ENCODE measurements at places on chromosomes 16 and 17.

GRCh38 chr16:58038219-58038641 lies 12.7 kb downstream of the MMP15 start:
- no peak for DNase-seq

- no peak for DNase-seq
Observed at GRCh38 chr17:76458580-76459490, 5.9 kb upstream of the UBE2O start.

DNA sequence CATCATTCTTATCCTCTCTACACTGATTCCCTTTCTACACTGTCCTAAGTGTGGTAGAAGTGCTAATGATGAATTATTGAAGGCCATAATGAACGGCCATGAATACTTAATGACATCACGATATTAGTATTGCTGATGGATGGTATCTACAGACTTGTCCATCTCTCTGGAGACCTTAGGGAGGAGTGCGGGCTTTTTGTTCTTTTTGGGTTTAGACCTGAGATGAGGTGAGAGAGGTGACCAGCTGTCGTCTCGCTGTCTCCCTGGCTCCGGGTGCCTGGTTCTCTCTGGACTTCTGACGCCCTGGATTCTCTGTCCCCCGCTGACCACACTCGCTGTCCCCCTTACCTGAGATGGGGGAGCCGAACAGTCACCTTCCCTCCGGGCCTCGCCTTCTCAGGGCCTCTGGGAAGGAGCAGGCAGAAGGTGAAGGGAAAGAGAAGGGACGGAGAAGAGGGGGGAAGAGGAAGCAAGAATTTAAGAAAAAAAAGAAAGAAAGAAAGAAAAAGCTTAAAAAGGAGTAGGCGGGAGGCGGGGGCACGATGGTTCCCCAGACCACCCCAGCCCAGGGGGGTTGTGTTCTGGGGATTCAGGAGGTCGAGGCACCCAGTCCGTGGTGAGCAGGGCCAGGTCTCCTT lies 17.1 kb downstream of the SGCA start:
- no peak for DNase-seq

- DNase-seq: no peak
Observed at GRCh38 chr17:29571883-29572681, 3.6 kb downstream of the TP53I13 start.

- no peak for DNase-seq
Observed at GRCh38 chr16:8943966-8944759, 19.5 kb downstream of the USP7 start.

GRCh38 chr16:19294156-19294649 lies 8.7 kb downstream of the CLEC19A start:
- DNase-seq: no peak

DNA sequence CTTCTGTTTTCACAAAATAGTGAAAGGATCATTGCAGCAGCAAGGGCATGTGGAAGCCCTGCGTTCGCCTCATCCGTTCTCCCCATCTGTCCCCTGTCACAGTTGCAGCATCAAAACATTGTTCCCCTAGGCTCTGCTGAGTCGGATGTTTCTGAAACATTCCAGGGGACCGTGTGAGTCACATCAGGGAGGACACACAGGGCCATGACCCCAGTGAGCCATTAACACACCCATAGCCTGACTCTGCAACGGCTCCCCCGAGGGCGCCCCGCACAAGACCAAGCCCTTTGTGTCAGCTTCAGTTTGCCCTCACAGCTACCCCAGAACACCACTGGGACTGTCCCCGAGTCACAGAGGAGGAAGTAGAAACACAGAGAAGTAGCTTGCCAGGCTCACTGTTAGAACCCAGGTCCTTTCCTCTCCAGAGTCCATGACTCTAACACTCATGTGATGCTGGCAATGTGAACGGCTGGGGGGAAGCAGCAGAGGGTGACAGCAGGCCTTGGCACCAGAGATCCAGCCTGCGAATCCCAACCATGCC lies 63.3 kb upstream of the HSBP1 start:
- no peak for DNase-seq

DNA sequence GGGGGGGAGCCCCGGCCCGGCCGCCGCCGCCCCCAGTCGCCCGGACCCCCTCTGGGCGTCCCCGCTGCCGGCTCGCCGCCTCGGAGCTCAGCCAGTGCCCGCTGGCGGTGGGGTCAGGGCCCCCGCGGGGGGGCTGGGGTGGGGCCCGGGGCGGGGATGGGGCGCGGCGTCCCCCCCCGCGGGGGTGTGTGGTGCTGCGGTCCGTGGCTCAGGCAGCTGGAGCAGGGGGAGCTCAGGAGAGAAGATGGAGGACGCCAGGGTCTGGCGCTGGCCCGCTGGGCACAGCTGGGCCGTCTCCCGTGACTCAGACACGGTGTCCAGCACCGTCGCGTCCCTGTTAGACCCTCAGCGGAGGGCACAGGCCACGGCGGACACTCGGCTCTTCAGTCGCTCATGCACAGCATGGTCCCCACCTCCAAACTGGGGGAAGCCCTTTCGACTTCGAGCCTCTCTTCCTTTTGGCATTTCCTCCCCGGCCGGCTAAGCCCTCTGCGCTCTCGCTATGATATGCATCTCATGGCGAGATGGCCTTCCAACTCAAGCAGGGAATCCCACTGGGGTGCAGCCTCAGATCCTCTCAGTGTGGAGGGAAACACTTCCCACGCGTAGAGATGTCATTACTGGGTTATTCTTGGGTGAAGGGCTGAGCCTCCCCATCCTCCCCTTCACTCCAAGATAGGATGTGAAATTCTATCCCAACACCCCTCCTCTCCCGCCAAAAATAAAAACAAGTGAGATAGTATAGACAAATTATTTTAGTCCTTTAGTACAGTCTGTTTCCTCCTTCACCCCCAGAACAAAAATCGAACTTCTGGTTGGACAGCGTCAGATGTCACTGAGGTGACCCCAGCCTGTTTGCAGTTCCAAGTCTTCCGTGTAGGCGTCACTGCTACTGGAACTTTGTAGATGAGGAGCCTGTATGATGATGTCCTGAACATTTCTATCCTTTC lies 522 bp upstream of the VEZF1 start:
- peak; percentile 77 for DNase-seq

DNA sequence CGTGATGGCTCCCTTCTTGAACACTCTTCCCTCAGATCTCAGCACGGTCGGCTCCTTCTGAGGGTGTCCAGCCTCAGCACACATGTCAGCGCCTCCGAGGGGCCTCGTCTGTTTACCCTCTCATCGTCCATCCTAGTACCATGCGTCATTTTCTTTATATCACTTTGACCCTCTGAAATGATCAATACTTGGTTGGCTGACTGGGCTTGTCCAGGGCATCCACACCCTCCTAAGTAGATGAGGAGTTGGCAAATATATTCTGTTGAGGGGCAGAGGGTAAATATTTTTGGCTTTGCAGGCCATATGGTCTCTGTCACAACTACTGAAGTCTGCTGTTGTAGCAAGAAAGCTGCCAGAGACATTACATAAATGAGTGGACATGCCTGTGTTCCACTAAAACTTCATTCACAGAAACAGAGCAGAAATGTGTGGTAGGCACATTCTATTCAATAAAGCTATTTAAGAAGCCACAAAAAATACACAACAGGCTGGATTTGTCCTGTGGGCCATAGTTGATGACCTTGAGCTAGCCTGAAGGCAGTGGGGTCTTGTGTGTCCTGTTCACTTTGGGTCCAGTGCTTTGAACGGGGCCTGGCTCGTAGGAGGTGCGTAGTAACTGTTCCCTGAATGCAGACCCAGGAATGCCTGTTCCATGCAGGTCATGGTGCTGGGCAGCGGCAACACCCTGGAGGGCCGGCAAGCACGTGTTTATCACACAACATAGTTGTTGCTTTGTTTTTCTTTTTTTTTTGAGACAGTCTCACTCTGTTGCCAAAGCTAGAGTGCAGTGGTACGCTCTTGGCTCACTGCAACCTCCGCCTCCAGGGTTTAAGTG lies 185.8 kb downstream of the SNX29 start:
- DNase-seq: no peak

DNA sequence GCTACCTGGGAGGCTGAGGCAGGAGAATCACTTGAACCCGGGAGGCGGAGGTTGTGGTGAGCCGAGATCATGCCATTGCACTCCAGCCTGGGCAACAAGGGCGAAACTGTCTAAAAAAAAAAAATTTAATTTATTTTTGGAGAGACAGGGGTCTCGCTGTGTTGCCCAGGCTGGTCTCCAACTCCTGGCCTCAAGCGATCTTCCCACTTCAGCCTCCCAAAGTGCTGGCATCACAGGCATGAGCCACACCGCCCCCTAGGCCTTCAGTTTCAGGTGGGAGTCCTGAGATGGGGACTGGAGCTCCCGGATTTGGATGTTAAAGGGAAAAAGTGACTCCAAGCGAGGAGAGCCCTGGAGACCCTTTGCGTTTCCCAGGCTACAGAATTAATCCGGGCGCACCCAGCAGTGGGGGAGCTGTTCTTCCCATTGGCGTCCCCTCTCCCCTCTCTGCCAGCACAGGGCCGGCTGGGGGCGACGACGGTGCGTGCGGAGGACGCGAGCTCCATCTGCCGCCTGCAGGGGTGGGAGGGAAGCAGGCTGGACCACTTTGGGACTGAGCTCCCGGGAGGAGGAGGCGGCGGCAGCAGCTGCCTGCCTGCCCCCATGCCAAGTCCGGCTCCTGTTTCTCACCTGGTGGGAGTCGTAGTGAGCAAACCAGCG lies 49.3 kb upstream of the USP7 start:
- no peak for DNase-seq

DNA sequence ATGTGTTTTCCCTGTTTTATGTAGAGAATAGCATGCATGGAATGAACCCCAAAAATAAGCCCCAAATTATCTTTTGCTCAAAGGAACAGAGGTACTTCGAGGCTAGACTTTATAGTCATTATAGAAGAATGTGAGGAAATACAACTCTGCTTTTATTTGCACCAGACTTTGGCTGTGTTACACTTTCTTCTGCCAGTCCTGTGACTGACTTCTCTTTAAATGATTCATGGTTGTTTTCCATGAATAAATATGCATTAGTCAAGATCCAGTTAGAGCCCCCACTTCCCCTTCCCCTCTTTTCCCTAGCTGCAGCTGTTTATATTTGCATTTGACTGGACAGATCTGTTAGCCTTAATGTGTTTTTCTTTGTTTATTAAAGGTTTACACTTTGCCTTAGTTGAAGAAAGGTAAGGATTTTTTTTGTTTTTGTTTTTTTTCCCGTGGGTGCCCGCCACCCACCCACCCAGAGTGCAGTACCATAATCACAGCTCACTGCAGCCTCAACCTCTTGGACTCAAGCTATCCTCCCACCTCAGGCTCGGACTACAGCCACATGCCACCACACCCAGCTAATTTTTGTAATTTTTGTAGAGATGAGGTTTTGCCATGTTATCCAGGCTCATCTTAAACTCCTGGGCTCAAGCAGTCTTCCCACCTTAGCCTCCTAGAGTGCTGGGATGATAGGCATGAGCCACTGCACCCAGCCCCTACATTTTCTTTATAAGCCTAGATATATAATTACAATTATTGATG lies 152.6 kb downstream of the CYB561 start:
- no peak for DNase-seq

DNA sequence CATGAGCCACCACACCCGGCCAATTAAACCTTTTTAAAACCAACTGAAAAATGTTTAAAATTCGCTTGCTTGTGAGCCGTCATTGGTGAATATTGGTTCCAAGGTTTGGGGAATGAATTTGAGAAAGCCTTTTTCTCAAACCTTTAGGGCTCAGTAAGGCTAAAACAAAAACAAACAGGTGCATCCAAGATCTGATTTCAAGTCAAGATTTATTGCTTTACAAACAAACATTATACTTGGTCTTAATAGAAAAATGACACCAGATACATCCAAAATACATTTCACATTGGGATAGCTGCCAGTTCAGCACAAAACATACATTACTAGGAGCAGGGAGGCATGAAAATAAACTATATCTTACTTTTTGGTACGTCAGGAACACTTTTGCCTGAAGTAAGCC lies 5.4 kb downstream of the C17orf58 start:
- DNase-seq: no peak

DNA sequence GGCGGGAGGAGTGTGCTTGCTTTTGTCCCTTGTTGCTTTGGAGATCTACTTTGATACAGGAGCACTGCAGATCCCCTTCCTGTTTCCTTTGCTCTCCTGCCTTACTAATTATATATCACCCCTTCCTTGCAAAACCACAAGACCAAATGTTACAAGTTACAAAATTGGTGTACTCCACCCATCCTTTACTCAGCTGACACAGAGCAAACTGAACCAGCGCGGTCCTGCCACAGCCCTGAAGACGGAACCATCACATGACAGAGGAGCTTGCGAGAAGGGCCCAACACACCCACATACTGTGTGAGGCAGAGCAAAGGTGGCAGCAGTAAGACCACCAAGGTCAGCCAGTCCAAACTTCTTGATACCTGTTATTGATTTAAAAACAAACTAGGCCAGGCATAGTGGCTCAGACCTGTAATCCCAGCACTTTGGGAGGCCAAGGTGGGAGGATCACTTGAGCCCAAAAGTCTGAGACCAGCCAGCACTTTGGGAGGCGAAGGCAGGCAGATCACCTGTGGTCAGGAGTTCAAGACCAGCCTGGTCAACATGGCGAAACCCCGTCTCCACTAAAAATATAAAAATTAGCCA lies 33.2 kb downstream of the CYTH1 start:
- peak; percentile 49 for DNase-seq

DNA sequence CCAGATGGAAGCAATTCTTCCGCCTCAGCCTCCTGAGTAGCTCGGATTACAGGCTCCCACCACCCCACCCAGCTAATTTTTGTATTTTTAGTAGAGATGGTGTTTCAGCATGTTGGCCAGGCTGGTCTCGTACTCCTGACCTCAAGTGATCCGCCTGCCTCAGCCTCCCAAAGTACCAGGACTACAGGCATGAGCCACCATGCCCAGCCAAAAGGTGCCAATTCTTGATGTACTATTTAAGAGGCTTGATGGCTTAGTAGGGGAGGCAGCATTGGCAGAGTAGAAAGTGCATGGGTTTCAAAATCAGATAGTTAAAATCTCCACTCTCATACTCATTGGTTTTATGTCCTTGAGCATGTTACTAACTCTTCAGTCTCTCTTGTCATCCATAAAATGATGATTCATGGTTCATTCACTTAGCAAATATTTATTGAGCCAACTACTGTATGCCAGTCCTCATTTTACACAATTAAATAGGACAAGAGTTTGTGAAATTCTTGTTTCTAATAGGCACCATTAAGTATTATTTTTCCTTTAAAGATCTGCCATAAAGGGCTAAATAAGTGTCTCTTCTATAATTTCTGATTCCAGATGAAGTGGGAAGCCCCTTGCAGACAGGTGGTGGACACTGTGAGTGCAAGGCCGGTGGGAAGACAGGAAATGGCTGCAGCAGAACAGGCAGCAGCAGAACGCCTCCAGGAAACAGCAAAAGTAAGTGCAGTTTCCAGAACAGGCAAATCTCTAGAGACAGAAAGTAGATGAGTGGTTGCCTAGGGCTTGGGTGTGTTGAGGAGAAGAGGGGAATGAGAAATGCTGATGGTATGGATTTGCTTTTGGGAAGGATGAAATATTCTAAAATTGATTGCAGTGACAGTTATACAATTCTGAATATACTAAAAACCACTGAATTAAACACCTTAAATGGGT lies 8.2 kb upstream of the RPL27 start:
- no peak for DNase-seq

- no peak for DNase-seq
Observed at GRCh38 chr16:77308163-77308561, 109.0 kb downstream of the SYCE1L start.

DNA sequence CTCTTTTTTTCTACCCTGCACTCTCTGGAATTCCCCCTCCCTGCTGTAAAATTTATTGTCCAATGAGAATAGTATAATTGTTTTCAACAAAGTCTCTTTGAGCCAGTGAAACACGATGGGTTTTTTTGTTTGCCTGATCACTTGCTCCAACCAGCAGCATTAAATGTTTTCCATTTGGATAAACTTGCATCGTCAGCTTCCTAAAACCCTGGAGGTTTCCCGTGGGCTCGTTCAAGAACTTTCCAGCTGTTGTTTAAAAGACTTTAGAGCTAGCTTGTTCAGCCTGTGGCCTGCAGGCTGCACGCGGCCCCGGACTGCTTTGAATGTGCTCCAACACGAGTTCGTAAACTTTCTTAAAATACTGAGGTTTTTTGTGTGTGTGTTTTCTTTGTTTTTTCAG lies 14.9 kb downstream of the NAGPA start:
- no peak for DNase-seq
